ENCODE measurements at places on chromosomes 1 and 21.
A peak's percentile ranks its signal among the peaks of the same experiment; 100 is the strongest.

DNA sequence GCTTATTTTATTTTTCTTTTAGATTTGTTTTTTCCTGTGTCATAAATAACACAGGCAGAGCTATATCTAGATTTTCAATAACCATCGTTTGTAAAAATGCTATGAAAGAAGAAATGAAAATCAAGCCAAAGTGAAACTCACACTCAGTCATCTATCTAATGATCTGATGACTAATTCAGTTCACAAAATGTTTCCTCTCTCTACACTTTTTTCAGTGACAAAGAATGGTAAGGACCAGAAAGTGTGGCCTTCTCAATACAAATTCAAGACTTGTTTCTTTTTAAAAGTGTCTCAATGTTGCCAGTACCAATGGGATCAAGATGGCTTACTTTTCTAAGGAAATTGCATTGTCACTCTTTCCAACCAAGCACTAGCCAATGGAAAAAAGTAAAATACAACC lies 282.8 kb upstream of the PKN2 start:
- DNase-seq = no peak

GRCh38 chr1:116847688-116848531 lies 61.8 kb upstream of the PTGFRN start:
- DNase-seq = no peak

DNA sequence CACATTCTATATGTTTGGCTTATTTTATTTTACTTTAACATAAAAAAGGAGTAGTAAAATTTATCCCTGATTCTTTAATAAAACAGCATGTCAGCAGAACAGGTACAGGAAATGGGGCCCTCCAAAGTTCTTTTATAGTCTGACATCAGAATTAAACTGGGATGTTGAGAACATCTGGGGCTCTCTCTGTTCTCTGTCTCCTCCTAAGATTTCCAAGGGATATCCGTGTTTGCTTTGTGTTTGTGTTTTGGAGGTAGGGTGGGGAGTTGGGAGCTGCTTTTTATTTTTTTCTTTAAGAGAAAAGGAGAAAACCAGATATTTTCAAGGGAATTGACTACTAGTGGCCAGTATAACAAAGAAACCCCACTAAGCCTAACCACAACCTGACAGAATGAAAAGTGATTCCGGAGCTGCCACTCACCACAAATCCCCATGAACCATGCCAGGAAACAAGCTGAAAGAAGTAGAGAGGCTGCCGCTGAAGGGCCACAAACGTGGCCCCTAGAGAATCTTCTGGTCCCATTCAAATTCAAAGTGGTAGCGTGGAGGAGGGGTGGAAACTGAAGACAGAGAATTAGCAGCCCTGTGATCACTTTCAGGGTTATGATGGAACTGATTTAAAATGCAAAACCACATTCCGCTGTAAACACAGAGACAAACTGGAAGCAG lies 369.6 kb upstream of the ADGRL2 start:
- DNase-seq = no peak

DNA sequence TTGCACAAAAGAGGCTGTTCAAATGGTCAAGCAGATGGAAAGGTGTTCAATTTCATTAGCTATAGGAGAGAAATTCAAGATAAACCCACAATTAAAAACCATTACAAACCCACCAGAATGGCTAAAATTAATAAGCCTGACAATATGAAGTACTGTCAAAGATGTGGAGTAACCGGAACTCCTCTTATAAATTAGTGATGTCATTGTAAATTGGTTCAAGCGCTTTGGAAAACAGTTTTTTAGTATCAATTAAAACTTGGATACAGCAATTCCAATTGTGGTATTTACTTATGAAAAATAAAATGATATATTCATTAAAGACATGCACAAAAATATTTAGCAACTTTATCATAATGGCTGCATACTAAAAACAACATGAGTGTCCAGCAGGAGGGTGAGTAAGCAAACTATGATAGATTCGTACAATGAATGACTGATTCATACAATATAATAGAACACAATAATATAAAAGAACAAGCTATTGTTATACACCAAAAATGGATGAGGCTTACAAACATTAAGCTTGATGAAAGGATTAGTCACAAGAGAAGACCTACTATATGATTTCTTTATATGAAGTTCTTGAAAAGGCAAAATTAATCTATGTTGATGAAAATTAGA lies 38.4 kb upstream of the FGGY start:
- DNase-seq = no peak

- DNase-seq = no peak
These were observed 277.0 kb downstream of the DISC1 start for GRCh38 chr1:231903586-231904081.

GRCh38 chr1:203182387-203182953 lies 4.0 kb downstream of the CHI3L1 start:
- DNase-seq = no peak

GRCh38 chr1:53049574-53049967 lies 12.4 kb upstream of the PODN start:
- DNase-seq = no peak

- no peak for DNase-seq
These were observed 221.9 kb upstream of the DUSP10 start for GRCh38 chr1:221963742-221964141.

GRCh38 chr1:222880587-222880986 lies 65.7 kb downstream of the DISP1 start:
- no peak for DNase-seq

DNA sequence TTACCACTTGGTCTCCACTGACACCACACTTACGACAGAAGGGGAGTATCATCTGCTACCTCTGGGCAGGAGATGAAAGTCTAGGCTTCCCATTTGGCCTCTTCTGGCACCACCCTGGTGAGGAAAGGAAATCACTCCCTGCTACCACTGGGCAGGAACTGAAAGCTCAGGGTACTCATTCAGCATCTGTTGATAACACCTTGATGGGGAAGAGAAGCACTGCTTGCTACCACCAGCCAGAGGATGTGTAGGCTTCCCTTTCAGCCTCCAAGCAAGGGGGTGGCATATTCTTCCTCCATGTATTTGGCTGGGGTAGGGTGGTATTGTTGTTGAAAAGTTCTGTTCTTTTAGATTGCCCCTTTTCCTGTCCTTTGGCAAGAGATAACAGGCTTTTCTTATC lies 115.0 kb downstream of the ACBD6 start:
- no peak for DNase-seq

DNA sequence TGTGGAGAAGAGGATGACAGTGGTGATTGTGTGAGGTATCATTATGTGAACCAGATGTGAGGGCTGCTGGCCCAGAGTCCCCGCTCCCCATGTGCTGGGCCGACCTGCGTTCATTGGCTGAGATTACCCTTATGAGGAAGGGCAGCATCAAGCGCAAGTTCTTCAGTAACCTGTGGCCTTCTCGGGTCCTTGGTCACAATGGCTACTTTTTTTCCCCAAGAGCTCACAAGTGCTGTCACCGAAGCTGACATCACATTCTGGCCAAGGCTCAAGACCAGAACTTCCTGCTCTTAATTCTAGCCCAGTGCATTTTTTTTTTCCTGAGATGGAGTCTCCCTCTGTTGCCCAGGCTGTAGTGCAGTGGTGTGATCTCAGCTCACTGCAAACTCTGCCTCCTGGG lies 262.9 kb downstream of the RHOU start:
- no peak for DNase-seq

- no peak for DNase-seq
These were observed 32.5 kb upstream of the SSX2IP start for GRCh38 chr1:84722794-84723193.

DNA sequence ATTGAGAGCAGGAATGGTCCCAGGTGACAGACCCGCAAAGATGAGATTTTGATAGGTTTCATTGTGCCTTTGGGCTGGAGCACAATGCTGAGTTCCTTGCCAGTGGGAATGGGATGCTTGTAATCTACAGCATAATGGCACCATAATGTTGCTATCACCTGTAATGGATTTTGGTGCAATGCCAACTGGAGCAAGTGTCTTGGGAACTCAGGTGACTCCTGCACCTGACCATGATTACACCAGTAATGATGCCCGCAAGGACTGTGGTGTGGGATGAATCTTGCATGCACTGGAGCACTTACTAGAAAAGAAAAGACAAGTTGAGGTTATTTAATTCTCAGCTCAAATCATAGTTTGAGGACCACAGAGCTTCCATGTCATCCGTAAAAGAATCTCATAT lies 96.7 kb downstream of the PTPRU start:
- DNase-seq = no peak

DNA sequence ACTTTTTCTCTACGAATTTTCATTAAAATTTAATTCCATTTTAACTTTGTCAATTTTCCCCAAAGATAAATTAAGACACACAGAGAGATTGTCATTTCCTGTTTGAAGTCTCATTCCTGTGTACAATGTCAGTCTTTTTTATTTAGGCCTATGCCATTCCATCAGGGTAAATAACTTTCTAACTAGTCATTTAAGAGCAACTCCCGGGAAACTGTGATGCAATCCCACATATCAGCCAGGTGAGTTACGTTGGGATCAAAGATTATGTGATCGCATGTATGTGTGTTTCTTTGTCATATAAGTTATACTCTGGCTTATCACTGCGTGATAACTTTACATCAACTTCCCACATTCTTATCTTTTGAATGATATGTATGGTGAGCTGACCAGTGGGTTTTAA lies 86.1 kb upstream of the S1PR1 start:
- DNase-seq = no peak

GRCh38 chr1:61290525-61290924 lies 208.2 kb downstream of the NFIA start:
- DNase-seq = no peak

DNA sequence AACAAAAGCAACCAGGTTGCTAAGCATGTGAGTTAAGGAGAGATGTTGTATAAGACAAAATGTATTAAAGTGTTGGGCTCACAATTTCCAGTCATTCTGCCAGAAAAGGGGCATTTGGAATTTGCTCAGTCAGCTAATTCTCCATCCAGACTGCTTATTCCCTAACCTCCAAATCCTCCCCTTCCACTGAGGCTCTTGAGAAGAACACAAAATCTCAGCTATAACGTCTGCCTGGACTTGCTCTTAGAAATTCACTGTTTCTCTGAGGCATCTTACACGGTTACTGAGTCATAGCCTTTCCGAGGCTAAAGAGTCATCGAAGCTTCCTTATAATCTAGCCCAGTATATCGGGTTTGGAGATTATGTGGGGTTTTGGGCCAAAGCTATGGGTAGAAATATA lies 548.2 kb upstream of the ADGRL4 start:
- DNase-seq = no peak

DNA sequence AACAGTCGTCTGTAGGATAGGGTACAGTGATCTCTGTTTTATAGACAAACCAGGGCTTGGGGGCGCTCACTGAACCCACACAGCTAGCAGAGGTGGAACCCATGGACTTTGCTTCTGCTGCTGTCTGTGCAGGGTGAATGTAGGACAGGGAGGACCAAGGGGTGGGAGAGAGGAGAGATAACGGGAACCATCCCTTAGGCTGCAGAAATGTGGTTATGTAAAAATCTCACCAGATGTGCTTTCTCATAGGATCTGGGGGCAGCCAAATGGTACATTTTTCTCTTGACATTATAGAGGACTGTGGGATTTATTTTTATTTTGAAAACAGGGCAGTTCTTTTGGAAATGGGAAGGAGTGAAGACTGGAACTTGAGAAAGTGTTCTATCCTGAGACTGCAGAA lies 8.7 kb downstream of the NFASC start:
- no peak for DNase-seq

GRCh38 chr1:235940285-235940684 lies 73.6 kb upstream of the LYST start:
- DNase-seq = no peak

DNA sequence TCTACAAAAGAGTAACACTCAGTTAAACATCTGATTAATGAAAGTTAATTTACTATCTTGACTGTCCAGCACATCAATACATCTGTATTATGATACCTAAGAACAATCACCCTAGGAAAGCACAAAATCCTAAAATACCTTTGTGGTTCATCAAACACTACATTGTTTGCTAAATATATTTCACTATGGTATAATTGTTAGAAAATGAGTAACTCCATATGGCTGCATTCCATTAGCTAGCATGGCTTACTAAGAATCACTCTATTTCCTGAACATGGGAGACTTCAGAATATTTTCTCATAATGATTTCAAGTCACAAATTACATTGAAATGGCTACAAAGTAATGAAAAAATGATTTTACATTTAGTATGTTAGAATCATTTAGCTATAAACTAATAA lies 12.5 kb downstream of the TRMT1L start:
- DNase-seq = no peak

DNA sequence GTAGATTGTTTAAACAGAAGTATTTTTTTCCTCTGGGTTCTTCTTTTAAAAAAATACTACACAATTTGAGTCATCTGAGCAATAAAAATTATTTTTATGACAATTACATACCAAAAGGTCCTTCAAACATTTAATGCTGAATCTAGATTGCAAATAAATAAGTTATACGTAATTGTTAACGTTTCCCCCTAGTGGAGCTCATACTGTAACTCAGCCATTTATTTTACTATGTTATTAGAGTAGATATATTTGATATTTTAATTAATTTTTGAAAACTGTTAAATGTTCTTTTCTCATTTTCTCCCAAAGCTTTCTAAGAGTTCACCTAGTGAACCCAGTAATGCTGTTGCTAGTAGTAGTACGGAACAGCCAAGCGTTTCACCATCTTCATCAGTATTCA lies 33.5 kb downstream of the ZMYM1 start:
- no peak for DNase-seq

- peak; percentile 78 for DNase-seq
These were observed 12.3 kb downstream of the TNFRSF1B start for GRCh38 chr1:12179111-12179519.

- DNase-seq = no peak
These were observed 92.1 kb upstream of the LMO4 start for GRCh38 chr1:87236585-87236984.

DNA sequence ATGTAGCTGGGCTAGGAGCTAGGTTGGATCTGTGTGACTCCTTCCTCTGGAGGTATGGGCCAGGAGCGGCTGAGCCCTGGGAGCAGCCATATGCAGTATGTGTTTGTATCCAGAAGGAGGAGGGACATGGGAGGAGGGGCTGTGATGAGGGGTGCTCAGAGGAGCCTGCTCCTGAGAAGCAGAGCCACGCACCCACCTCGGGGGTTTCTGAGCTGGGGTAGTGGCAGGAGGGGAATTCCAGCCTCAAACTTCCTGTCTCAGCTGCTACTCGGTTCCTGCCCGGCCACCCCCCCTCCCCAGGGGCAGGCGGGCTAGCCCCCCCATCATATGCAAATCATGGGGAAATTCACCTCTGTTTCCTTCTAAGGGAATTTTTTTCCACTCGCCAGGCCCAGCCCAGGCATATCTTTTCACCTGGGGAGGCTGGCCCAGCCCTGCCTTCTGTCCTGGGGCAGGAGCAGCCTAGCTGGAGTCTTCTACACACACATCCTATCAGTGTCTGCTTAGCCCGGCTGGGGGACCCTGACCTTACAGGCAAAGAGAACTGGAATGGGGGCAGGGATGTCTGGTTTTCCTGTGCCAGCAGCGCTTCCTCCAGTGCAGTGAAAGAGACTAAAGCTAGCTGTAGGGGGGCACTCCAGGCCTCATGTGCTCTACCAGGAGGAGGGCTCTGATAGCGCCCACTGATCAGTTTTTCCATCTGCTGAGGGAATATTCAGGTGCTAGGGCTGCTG lies 3.0 kb downstream of the ZC3H12A start:
- peak; percentile 76 for DNase-seq

Measured in stimulated activated CD4-positive, alpha-beta T cell treated with anti-CD3 and anti-CD28 coated beads, TNF-alpha, amount 100 ng/mL, for 1 hour (primary cell).